ENCODE measurements at places on chromosomes 5 and 9.

- DNase-seq = no peak
These were observed 93.9 kb upstream of the ITGA1 start for GRCh38 chr5:52693836-52694235.

GRCh38 chr5:91598216-91598615, 215.1 kb upstream of the ARRDC3 start:
- no peak for DNase-seq

- DNase-seq = no peak
These were observed 43.9 kb upstream of the ORM1 start for GRCh38 chr9:114278881-114279570.

GRCh38 chr5:170427672-170428236, 38.6 kb upstream of the KCNMB1 start:
- DNase-seq = no peak

DNA sequence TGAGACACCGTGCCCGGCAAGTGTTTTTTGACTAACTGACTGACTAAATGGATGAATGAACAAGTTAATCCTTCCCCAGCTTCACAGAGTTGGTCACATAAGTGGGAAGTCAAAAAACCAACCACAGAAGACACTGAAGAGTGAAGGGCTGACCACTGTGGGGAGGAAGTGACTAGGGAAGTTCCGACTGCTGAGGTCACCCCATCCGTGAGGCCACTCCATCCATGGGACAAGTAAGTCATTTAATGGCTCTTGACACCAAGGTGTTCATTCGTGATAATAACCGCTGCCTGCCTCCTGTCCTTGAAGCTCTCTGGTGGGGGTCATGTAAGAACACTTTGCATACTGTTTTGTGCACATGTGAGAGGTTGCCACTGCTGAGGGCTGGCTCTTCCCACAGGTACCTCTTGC, 22.2 kb upstream of the CXCL14 start:
- DNase-seq = no peak

GRCh38 chr5:157485340-157485739, 25.3 kb downstream of the NIPAL4 start:
- no peak for DNase-seq

GRCh38 chr9:111924281-111924680, 27.7 kb downstream of the UGCG start:
- no peak for DNase-seq

DNA sequence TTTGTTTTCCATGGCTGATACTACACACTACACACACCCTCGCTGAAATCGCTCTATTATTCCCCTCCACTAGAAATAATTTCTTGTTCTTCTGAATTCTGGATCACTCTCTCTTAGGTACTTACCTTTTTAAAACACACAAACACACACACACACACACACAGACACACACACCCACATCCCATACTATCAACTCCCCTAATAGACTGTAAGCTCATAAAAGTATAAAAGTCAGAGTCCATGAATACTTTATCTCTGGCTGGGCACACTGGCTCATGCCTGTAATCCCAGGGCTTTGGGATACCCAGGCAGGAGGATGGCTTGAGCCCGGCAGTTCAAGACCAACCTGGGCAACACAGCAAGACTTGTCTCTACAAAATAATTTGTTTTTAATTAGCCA, 11.1 kb downstream of the STRBP start:
- DNase-seq = no peak

DNA sequence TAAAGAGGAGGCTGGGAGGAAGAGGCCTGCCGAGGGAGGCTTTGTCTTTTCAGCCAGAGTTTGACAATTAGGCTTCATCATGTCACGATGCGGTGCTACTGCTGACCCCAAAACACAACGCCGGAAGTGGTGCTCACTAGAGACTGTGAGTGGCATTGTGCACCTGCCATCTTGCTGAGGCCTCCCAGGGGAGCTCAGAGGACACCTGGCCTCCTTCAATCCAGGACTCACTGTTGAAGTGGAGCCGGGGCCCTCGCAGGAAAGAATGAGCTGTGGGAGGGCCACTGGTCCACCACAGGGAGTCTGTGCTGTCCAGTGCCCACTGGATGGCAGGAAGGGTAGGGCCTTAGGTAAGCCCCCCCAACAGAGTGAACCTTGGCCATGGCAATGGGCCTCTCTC, 12.7 kb upstream of the SLC25A48 start:
- no peak for DNase-seq

DNA sequence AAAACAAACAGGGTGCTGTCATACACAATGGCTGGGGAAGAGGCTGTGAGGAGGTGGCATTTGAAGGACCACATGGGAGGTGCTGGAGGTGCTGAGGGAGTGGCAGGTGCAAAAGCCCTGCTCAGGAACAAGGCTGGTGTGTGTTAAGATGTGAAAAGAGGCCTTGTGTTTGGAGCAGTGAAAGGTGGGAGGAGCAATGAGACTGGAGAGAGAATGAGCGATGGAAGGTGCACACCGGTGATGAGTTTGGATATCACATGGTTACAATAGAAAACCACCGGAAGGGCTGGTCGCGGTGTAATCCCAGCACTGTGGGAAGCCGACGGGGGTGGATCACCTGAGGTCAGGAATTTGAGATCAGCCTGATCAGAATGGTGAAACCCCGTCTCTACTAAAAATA, 9.2 kb upstream of the FIBCD1 start:
- no peak for DNase-seq

GRCh38 chr5:172559004-172559932, 81.8 kb upstream of the NEURL1B start:
- DNase-seq = no peak

DNA sequence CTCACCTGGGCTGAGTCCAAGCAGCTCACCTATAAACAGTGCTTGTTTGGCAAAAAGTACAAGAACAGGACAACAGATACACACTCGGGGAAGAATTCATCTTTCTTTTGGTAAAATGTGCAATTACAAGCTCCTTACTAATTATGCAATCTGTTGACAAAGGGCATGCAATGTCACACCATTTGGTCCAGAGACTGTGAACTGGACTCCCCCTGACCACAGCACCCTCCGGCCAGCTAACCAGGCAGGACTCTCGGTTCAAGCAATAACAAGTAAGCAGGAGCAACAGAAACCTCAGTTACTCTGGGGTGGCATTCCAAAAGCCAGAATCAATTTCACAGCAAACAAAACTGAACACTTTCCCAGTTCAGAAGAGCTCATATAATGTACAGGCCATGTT, 113.8 kb downstream of the GNAQ start:
- DNase-seq = no peak

DNA sequence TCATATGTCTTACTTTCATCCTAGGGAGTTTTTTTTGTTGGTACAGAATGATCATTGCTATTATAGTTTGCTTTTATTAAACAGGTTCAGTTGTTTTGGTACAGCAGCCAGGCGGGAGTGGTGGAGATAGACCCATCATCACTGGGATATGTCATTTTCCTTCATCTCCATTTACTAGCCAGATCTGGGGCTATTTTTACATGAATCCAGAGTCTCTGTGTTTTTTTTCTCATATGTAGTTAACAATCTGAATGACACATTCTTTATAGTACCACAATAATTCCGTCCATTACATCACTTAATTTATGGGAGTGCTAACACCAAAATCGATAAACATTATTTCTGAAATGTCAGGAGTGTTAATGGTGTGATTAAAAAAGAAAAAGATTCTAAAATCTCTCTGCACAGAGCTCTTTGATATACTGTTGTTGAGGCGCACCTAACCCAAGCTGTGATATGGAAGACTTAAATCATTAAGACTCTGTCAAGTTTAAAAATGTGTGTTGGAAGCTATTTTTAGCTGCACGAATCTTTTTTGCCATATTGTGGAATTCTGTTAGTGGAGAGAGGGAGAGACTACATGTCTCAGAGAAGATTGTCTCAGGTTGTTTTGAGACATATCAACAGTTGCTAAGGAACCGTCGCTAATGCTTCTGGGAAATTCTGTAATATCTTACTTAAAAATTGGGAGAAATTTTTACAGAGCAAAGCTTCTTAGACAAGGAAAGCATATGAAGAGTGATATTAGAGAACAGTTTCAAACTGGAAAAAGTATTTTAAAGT, 59.6 kb downstream of the RPS23 start:
- DNase-seq = no peak

GRCh38 chr5:159944056-159944600, 27.8 kb downstream of the ADRA1B start:
- DNase-seq = no peak

- no peak for DNase-seq
These were observed 41.4 kb upstream of the RNU6ATAC start for GRCh38 chr9:134205672-134206310.

- no peak for DNase-seq
These were observed 55.3 kb upstream of the EXOC3 start for GRCh38 chr5:387491-388265.

DNA sequence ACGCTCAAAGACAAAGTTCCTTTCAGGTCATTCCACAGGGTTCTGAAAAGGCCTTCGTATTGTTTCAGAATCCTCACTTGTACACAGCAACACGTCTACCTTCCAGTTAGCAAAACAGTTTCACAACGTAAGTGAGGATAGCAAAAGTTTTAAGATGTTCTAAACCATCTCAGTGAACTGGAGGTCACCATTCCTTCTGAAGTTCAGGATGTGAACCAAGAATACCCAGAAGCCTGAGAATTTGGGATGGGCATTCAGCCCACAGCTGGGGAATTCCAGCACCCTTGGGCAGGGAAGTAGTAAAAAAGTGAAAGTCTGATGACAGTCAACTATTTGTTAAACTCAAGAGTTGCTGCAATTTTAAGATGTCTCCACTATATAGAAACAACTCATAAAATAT, 224.5 kb downstream of the BNC2 start:
- no peak for DNase-seq

GRCh38 chr5:114448481-114448880, 86.6 kb downstream of the KCNN2 start:
- DNase-seq = no peak

DNA sequence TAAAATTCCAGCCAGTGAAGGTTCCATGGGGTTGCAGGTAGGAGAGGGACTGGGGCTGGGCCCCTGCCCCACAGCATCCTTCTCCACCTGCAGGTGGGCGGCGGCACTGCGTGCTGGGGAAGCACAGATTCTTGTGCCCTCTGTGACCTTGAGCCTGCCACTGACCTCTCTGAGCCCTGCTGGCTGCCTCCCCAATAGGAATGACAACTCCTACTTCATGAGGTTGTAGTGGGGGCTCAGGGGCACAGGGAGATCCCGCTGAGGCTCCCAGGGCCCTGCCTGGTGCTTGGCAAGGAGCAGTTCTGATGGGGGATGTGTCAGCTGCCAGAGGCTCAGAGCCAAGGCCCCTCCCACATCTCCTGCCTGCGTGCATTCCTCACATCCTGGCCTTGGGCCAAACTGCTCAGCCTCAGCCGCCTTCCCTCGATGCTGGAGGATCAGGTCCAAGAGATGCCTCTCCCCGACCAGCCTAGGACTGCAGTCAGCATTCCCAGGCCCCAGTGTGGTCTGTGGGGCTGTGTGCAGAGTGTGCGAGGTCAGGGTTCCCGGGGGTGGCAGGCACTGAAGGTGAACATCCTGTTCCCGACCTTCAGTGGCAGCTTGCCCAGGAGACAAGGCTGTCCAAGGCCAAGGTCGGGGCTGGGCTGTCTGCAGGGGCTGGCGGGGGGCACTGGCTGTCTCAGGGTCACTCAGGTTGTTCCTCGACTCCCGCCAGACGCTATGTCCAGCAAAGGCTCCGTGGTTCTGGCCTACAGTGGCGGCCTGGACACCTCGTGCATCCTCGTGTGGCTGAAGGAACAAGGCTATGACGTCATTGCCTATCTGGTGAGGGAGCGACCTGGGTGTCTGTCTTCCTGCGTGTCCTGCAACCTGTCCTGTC, 7.0 kb downstream of the ASS1 start:
- DNase-seq = no peak

DNA sequence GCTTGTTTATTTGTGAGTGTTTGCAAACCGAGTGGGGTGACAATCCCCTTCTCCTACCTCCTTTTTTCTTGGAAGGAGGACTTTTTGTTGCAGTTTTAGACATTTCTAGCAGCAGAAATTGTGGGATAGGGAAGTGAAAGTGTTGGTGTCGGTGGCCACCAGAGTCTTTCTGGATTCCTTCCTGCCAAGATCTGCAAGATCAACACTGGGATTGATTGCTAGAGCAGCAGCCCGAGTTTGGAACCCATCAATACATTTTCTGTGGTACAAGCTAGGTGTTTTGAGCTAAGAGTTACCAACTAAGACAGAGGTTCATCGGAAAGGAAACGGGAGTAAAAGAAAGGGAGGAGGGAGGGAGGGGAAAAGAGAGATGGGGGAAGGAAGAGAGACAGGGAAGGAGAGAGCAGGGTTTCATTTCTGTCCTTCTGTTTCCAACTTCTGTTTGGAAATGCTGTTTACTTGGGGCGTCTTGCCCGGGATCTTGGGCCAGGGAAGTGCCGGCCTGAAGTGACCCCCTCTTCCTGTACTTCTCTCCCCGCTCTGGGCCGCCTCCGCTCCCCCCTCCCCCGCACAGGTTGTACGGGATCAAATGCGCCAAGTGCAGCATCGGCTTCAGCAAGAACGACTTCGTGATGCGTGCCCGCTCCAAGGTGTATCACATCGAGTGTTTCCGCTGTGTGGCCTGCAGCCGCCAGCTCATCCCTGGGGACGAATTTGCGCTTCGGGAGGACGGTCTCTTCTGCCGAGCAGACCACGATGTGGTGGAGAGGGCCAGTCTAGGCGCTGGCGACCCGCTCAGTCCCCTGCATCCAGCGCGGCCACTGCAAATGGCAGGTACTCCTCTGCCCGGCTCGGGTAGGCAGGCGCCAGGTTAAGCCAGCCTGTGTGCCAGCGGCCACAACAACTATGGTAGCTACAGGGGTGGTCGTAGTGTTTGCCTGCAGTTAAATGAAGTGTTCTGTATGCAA, 4.0 kb downstream of the ISL1 start:
- DNase-seq = no peak

- no peak for DNase-seq
These were observed 135.5 kb downstream of the SPATA31D1 start for GRCh38 chr9:82124090-82124489.

DNA sequence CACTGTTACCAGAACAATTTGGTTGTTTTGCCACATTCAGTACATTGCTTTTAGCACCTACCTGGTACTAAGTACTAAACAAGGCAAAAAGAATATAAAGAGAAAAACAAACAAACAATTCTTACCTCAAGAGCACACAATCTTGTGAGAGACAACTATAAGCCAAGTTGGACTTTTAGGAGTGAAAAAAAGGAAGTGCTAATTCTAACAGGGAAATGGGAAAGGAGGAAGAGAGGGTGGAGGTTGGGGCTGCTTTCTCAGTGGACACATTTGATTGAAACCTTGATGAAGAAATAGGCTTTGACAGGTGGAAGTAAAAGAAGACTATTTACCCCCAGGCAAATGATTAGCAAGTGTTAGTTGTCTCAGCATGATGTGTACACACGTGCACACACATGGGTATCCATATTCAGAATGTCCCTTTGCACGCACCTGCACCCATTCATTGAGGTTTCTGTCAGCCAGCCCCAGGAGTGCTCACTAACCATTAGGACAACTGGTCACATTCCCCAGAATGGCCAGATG, 302.6 kb downstream of the ACTL7B start:
- no peak for DNase-seq

DNA sequence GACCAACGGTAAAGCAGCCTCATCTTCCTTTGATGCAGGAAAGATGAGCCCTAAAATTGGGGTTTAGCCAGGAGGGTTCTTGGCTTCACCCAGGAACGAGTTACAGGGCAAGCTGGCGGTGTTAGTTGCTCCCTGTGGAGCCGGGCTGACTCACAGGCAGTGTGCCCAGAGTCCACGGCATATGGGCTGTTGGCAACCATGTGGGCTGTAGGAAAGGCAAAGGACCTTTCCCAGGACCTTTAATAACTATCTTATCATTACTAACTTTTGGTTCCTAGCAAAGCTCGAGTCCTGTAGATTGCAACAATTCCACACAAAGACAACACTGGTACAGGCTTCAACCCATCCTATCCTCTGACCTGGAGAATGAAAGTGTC, 29.8 kb upstream of the CLPTM1L start:
- no peak for DNase-seq

- no peak for DNase-seq
These were observed 91.5 kb downstream of the NR3C1 start for GRCh38 chr5:143311955-143312354.

Measured in activated gamma-delta T cell (primary cell).